ENCODE measurements at places on chromosomes 4 and X.
A peak's percentile ranks its signal among the peaks of the same experiment; 100 is the strongest.

- DNase-seq = peak; percentile 51
Measured at GRCh38 chr4:185304541-185304940, 91.2 kb downstream of the LRP2BP start.

DNA sequence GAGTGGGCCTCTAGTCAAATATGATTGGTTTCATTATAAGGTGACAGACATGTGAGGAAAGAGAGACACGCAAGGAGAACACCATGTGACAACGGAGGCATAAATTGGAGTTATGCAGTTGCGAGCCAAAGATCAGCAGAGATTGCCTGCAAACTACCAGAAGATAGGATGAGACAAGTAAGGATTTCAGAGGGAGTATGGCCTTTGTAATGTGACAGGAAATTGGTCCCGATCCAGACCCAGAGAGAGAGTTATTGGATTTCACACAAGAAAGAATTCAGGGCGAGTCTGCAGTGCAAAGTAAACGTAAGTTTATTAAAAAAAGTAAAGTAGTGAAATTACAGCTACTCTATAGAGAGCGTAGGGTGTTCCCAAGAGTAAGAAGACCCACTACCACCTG is 35.7 kb upstream of the NDST4 start:
- DNase-seq = no peak

- peak; percentile 0 for DNase-seq
Measured at GRCh38 chrX:75748431-75748830, 36.6 kb downstream of the MAGEE2 start.

DNA sequence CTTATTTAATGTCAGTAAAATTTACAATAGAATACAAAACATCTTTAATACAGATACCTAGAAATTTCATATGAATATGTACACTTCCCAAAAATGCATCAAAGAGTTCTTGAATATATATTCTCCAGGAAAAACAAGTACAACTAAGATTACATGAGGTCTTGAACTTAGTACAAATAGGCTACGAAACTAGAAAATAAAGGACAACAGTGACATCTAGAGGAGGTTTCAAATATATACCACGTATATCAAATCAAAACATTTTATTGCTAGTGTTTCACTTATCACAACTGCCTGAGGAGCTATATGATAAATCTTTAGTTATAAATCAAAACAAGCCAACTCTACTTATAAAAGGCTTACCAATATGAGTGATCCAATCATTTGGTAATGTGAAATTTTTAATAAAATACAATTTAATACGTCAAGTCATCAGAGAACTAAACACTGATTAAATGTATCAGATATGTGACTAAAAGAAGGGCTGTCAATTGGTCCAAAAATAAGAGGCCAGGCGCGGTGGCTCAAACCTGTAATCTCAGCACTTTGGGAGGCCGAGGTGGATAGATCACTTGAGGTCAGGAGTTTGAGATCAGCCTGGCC is 36.6 kb downstream of the ANAPC10 start:
- DNase-seq = peak; percentile 64

- DNase-seq = no peak
Measured at GRCh38 chr4:160353548-160353947, 1250.7 kb downstream of the RAPGEF2 start.

DNA sequence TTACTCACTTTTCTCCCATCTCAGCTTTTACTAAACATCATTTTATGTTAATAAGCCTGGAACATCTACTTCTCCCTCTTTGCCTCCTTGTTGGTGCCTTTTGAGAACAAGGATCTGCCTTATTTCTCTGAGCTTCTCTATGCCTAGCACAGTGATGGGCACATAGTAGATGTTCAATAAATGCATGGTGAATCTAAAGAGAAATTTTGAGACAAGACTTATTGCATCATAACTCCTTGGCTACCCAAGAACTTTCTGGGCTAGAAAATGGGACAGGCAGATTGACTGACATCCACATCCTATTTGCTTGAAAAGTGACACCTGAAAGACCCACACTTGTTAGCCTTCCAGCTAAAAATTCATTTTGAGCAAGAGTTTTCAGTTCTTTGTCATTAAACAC is 87.2 kb upstream of the TFDP3 start:
- DNase-seq = no peak

DNA sequence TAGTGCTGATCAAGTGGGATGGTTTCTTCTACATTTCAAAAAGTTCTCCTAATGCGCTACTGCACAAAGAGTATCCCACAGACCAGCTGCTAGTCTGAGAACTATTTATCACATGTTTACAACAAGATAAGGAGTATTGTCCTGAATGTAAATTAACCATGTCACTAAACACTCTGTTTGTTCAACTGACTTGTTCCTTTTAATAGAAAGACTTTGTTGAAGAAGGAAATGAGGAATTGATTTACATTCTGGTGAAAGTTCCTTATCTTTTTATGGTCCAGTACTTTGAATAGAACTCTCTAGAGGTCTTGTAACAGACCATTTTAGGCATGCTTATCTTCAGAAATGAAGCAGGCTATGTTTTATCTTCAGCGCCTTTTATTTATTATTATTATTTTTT is 67.3 kb upstream of the IL13RA1 start:
- no peak for DNase-seq

- no peak for DNase-seq
Measured at GRCh38 chrX:590693-591404, 39.7 kb upstream of the SHOX start.

- DNase-seq = no peak
Measured at GRCh38 chr4:90027565-90027964, 99.6 kb upstream of the CCSER1 start.

- no peak for DNase-seq
Measured at GRCh38 chr4:61716426-61716825, 516.3 kb downstream of the ADGRL3 start.

DNA sequence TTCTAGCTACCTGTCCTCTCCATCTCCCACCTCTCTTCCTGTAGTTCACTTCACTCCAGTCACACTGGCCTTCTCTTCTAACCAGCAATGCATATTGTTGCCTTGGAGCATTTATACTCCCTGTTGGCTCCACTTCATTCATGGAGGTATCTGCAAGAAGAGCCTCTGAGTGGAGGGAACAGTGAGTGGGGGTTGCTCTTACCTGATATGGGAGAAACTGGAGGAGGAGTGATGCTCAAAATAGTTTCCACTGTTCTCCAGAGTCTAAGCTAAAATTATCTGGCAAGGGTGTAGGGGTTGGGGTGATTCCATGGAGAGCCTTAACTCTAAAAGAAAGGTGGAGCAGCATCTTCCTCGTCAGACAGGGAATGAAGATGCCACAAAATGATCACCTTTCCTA is 28.9 kb upstream of the DDX53 start:
- DNase-seq = no peak

- no peak for DNase-seq
Measured at GRCh38 chr4:43993196-43993902, 455.3 kb downstream of the KCTD8 start.

- peak; percentile 1 for DNase-seq
Measured at GRCh38 chrX:74085642-74086236, 218.2 kb upstream of the ZCCHC13 start.

DNA sequence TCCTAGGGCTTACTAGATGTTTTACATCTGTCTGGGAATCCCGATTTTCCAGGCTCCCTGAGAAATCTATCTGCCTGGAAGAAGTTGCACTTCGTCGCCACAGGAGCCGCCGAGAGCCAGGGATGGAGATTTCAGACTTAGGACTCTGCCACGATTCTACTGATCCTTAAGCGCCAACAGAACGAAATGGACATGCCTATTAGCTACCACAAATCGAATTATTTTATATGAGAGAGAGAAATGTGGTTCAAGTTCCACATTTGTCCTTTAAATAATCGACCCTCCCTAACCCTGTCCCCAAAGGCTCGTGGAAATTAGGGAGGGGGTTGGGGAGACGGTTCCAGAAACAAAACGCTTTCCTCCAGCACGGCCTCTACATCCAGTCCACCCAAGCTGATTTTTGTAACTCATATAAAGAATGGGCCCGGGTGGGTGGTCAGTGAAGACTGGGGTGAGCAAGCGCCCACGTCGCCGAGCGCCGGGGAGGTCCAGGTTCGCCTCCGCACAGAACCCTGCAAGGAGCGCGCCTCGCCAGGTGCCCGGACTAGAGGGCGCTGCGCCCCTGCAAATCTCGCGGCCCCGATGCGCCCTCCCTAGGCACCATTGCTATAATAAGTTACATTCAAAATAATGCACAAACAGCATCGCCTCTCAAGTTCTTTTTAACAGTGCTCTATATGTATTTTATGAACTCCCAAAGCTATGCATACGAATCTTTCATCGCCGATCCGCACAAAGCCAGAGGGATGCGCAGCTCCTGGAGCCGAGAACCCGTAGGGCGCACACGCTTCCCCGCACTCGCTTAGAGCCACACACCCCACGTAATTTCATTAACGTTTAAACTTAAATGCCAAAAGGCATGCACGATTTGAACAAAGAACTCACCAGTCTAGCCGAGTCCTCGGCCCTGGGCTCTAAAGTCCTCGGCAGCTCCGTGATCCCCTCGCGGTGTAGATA is 2.1 kb upstream of the FAT1 start:
- DNase-seq = peak; percentile 88

GRCh38 chr4:14340321-14340720 is 662.0 kb upstream of the CPEB2 start:
- DNase-seq = no peak

- DNase-seq = no peak
Measured at GRCh38 chrX:15822922-15823321, 31.7 kb downstream of the AP1S2 start.

DNA sequence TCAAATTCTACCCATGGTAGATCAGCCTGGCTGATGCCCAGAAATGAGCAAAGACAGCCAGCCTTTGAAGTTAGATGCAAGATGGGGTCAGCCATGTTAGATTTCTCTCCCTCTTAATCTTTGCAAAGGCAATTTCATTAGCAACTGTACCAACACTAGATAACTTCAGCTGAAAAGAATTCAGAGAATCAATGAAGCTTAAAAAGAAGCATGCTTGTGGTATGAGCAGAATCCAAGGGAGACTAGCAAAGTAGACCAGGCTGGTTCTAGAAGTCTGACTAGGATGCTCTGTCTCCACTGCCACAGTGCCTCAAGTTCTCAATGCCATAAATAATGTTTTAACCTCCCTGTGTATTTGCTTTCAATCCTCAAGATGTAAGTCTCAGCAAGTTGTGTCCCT is 247.3 kb downstream of the SLC7A11 start:
- peak; percentile 81 for DNase-seq

GRCh38 chr4:155822572-155822971 is 43.5 kb downstream of the ASIC5 start:
- no peak for DNase-seq

- peak; percentile 64 for DNase-seq
Measured at GRCh38 chr4:101967697-101968346, 177.3 kb downstream of the BANK1 start.

- DNase-seq = no peak
Measured at GRCh38 chr4:1113311-1114009, at the start of gene RNF212. TSS of gene RNF212 (minus strand) at chr4:1113564. CDS start at chr4:1113464, 100 bp downstream.

DNA sequence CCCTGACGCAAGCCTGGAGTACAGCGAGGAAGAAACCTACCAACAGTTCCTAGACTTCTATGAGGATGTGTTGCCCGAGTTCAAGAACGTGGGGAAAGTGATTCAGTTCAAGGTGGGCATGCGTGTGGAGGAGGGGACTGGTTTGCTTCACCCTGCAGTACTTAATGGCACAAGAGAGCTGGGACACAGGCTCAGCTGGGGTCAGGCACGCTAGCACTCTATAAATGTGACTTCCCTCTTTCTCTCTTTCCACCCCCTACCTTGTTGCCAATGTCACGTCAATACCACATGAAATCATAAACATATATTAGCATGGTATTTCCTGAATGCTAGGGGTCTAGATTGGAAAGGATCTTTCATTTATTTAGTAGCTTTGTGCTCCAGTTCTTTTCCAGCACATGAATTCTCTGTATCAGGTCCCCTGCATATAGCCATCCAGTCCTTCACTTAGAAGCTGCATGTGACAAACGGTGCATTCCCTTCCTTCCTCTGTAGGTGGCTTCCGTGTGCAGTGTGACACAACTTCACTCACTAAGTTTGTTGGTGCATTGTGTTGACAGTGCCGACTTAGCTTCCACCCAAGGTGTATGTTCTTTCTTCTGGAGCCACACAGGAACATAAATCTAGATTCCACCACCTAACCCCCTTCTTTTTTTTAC is 25.6 kb downstream of the ZRSR2 start:
- peak; percentile 46 for DNase-seq

DNA sequence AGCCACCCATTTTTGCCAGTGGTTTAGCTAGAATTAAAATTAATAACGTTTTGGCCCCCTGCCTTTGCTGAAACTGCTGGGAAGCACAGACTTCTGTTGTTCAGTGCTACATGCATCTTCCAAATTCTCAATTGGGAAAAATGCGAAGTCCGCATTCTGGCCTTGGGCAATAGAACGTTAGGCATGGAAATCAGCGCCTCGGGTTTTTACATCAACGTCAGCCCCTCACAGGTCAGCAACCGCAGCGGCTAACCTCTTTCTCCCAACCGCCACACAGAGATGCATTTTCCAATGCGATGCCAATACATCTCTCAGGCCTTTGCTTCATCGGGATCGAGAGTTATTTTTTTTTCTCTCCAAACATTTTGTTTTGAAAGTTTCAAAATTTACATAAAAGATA is 339.1 kb downstream of the DCHS2 start:
- no peak for DNase-seq

DNA sequence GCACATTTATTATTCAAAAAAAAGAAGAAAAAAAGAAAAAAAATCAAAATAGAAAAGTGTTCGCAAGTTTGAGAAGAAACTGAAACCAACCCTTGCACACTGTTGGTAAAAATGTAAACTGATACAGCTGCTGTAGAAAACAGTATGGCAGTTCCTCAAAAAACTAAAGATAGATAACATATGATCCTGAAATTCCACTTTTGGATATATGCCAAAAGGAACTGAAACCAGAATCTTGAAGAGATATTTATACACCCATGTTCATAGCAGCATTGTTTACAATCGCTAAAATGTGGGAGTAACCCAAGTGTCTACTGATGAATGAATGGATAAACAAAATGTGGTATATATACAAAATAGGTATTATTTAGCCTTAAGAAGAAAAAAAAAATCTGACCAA is 155.4 kb downstream of the TBCK start:
- no peak for DNase-seq

DNA sequence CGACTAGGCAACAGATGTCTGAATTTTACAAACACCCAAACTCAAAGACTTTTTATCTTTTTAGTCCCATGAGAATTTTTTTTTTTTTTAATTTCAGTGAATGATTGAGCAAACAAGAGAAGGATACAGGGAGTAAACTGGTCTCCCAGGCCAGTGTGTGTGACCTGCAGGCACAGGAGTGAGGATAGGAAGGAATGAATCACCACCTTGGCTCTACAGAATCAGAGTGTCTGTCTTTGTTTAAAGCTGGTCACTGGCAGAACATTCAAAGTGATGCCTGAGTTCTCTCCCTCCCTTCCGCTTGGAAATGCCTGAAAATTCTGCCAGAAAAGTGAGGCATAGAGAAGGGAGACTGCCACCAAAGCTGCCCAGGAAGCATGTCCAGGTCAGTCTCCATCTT is 69.5 kb downstream of the PARM1 start:
- DNase-seq = no peak

DNA sequence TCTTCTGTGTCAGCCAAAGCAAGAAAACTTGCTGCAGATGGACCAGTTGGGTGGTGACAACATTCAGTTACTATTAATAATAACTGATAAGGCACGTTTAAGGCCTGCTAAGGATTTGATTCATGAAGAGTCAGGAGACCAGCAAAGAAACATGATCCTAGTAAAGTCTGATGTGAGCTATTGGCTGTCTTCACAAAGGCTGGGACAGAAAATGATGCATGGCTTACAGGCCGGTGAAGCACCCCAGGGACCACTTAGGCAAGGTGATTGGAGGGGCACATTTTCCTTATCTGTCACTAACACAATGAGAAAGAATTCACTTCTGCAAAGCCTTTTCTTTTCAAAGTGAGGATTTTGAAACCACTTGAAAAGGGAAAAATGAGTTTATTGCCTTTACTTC is 65.4 kb upstream of the TRPC3 start:
- DNase-seq = no peak

GRCh38 chrX:74419864-74420195 is 1.5 kb upstream of the SLC16A2 start:
- DNase-seq = no peak

Data from EH (cell line).